Stimulated activated CD8-positive, alpha-beta memory T cell treated with anti-CD3 and anti-CD28 coated beads, Interleukin-7, amount 100 ng/mL, for 48 hours (primary cell): ENCODE measurements at places on chromosomes 7 and 10.

- no peak for DNase-seq
Observed at GRCh38 chr10:13617116-13617515, 30.4 kb downstream of the PRPF18 start.

GRCh38 chr10:88835910-88836221 is 15.8 kb downstream of the ANKRD22 start:
- DNase-seq: no peak

DNA sequence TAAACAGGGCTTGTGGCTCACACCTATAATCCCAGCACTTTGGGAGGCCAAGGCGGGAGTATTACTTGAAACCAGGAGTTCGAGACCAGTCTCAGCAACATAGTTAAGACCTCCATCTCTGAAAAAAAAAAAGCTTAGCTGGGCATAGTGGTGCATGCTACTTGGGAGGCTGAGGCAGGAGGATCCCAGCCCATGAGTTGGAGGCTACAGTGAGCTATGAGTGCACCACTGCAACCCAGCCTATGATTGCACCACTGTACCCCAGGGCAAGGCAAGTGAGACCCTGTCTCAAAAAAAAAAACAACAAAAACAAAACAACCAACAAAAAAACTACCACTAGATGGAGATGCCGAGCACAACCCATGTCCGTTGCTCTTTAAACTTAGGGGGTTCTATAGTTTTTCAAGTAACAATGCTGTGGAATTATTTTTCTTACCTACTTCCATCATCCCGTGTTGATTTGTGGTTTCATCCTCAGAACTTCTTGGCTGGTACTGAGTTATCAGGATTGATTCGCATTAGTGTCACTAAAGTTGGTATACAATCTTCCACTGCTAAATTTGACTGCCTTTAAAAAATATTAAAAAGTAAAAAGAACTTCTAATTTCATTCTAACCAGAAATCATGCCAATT is 12.2 kb upstream of the REPIN1 start:
- DNase-seq: no peak

DNA sequence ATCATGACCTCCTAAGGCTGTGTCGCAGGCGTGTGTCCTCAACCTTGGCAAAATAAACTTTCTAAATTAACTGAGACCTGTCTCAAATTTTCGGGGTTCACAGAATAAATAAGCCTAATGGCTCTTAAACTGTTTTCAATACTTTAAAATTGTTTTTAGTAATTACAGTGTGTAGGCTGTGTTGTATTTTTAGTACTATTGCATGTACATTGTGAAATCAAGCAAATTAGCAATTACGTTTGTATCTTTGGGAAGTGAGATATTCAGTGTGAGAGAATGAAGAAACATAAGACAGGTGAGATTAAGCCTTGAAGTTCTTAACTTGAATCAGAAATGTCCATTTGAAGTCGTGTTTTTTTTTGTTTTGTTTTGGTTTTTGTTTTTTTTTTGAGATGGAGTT is 4.8 kb upstream of the AKR1B10 start:
- no peak for DNase-seq

GRCh38 chr7:6709808-6710207 is 3.1 kb upstream of the ZNF12 start:
- no peak for DNase-seq

- DNase-seq: no peak
Observed at GRCh38 chr10:46540412-46541016, 15.9 kb downstream of the GPRIN2 start.

DNA sequence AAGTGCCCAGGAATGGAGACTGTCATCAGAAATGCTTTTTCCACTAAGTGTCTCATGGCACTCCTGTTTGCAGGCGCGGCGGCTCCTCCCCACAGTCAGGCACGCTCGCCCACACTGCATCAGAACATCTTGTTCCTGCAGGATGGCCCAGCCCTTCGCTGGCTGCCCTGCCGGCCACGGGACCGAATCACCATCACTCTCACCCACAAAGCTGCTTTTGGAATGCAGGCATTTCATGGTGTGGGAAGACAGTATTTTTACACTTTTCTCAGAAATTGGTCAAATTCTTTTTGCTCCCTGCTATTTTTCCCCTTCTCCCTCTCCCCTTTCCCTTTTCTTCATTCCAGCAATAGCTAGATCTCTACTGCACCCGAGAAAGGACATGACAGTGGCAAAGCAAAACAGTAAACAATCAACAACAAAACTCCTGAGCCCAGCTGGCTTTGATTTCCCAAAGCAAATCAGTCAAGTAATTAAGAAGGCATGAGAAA is 176.1 kb upstream of the TNS3 start:
- DNase-seq: no peak

GRCh38 chr10:92619368-92619767 is 26.4 kb downstream of the KIF11 start:
- no peak for DNase-seq
